ENCODE measurements at places on chromosomes 5 and 9.

DNA sequence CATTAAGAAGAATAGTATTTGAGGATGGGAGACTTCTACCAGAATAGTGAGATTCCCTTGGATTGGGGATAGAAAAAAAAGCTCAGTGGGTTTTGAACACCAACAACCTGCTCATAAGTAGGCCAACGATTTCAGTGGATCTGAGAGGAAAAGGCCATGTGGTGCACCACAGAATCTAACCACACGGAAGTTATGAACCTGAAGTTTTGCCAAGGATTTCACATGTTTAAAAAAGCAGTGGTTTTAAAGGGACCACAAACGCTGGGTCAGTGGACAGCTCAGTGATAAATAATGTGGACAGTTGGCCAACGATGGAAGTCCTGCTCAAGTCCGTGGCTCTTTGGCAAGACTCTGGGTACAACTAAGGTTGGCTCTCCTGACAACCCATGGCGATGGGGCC, 107.2 kb upstream of the TXNDC8 start:
- DNase-seq: no peak

DNA sequence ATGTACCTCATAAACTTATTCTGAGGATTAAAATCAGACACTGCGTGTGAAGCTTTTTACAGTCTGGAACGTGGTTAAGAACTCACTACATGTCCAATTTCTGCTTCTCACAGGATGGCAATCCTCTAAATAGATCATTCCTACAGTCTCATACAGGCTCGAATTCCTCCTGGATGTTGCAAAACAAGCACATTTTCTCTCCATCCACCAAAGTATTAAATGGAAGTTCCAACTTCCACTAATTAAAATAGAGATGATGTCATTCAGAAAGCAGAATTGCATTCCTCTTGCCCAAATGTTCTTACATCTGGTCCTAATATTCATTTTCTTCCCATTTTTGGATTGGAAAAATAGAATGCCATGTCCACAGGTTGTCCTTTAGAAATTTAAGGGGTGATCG, 145.5 kb upstream of the PCA3 start:
- no peak for DNase-seq

DNA sequence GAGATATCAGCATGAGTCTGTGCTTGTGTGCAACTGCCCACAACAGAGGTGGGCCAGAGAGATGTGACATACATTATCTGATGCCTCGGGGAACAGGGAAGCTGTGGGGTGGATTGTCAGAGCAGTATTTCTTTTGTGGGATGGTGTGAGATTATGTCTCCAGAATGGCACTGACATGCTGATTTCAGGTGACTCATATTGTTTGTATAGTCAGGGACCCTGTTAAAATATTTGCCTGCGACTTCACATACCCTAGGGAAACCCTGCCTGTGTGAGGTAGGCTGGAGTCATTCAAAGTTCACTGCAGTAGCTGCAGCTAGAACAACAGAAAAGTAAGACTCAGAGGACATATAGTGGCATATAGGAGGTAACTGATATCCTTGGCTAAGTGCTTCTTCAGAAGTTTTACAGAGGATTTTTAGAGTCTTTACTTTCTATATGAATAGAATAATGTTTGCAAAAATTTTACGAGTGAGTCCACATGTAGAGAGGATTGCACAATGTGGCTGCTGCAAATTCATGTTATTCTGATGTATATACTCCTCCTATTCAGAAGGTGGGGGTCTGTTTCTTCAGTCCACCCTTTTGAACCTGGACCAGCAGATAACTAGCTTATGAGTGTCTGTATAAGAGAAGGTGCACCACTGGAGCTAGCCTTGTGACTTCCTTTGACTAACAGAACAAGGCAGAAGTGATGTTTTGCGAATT, 89.3 kb downstream of the MACIR start:
- no peak for DNase-seq

GRCh38 chr9:133490201-133490681, 11.3 kb upstream of the SLC2A6 start:
- DNase-seq: no peak

- DNase-seq: no peak
Measured at GRCh38 chr5:97194366-97194765, 11.3 kb upstream of the RIOK2 start.

DNA sequence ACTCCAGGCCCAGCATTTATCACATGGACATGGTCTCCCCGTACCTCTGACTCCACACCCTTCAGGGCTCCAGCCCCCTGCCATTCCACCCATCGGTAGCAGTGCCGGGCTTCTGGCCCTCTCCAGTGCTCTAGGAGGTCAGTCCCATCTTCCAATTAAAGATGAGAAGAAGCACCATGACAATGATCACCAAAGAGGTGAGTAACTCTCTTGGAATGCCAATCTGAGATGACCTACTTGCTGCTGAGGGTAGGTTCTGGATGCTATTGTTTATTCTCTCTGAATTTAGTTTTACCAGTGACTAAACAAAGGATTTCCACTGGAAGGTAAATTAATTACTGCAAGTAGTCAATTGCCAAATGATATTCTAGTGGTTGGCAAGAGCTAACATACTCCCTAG, 80.8 kb downstream of the TLE4 start:
- DNase-seq: no peak

DNA sequence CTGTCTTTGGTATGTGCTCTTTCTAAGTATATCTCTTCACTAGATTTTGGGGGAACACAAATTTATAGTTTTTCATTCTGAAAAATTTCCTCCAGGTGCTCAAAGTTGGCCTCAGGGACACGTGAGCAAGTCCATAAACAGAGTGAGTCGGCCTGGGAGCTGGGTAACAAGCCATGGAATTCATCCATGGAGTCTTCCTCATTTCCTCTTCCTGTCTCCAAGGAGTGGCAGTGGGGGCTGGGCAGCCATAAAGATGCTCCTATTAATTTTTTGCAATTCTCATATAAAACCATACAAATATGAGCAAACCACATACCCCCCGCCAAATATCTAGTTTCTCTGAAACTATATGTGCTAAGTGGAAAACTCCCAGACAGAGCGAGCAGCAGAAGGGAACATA, 136.6 kb upstream of the OTULINL start:
- no peak for DNase-seq

DNA sequence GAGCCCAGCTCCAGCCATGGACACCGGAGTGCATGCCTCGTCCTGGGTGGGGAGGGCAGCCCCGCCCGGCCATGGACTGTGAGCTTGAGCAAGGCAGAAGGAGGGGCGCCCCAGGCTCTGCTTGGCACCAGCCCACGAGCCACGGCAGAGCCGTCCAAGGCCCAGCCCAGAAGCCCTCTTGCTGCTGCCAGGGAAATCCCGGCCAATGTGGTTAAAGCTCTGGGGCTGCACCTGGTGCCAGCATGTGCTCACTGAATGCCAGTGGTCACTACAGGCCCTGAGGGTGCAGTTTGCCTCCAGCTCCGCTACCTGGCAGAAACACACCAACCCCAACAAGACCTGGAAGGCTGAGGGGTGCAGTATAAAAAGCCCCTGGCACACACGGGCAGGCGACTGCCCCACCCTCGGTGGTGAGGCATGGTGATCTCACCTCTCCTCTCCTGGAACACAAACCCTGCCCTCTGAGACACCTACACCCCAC, 11.8 kb downstream of the BRD3 start:
- DNase-seq: no peak

DNA sequence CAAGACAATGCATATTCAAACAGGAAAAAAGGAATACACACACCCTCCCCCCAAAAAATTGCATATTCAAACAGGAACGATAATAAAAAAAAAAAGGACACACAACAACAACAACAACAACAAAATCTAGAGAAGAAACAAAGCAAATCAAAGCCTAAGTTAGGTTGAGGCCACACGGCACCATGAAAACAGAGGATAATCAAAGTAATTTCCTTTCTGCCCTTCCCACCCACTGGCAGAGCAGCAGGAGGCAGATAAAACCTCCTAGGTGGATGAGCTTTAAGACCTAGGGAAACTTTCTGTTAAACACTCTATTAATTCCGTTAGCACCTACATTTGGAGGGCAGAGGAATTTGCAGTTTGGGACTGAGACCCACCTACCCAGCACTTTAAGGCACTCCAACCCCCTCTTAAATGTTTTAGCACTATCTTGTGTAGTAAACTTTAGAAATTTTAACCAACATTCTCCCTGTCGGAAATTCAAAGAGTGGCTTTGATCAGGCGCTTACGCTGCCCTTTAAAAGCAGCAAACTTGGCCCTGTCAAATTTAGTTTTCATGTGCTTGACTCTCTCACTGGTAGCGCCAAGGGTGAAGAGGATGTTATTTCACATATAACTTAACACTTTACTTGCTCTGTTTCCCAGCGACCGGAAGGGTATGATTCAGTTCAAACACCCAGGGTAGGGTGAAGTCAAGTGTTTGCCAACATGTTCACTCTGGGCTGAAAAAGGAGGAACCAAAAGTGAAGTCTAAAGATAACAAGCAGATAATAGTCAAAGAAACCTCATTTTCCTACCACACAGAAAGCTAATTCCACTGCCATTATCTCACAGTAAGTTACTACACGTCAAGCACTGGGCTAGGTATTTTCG, 9.2 kb downstream of the ENC1 start:
- no peak for DNase-seq

- no peak for DNase-seq
Measured at GRCh38 chr9:110320651-110321445, 16.8 kb downstream of the TXNDC8 start.

DNA sequence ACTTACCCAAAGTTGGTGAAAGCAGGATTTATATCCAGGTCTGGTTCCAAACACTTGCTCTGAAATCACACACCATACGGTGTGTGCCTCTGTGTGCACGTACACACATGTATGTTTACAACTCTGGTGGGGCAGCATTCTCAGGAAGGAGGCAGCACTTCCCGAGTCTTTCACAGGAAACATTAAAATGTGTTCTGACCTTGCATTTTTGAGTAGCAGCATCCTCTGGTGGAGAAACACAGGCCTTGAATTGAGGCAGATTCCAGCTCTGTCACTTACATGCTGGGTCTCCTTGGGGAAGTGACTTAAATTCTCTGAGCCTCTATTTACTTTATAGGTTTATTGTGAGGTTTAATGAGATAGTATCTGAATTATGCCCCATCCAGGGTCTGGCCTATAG, 126.4 kb downstream of the RGS3 start:
- DNase-seq: no peak

GRCh38 chr9:77647267-77648233, 572 bp downstream of the GNA14 start:
- no peak for DNase-seq

DNA sequence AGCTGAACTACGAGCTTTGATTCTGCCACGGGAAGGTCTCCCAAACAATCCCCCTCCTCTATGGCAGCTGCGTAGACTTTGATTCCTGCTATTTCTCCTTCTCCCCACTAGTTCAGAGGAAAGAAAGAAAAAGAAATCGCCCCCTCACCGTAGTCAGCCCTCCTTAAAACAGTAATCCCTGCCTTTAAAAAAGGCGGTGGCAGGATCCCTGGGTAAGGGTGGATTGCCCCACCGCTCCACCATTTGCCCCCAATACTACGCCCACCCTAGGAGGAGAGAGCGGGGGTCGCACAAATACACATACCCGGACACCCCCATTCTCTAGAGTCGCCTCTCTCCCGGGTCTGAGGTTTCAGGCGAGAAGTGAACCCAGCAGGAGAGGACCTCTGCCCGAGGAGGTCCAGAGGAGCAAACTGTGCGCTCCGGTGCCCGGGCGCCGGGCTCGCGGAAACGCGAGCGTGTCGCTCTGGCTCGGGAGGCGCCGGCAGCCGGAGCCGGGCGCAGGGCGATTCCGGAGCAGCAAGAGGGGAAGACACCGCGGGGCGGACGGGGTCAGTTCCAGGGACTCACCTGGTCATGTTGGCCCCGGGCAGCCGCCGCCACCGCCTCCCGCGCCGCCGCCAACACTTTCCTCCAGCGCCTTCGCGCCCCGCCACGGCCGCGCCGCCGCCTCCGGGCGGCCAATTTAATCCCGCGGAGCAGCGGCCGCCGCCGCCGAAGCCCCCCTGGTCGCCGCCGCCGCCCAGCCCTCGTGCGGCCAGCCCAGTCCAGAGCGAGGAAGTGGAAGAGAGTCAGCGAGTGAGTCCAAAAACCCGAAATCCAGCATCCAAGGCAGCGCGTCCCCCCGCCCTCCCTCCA, 1057.7 kb upstream of the DMAC1 start:
- DNase-seq: no peak

- no peak for DNase-seq
Measured at GRCh38 chr5:60485361-60485760, 214.6 kb downstream of the DEPDC1B start.

- no peak for DNase-seq
Measured at GRCh38 chr9:69425136-69425801, 100.3 kb downstream of the ENTREP1 start.

- no peak for DNase-seq
Measured at GRCh38 chr9:36007316-36007708, 29.4 kb upstream of the RECK start.

DNA sequence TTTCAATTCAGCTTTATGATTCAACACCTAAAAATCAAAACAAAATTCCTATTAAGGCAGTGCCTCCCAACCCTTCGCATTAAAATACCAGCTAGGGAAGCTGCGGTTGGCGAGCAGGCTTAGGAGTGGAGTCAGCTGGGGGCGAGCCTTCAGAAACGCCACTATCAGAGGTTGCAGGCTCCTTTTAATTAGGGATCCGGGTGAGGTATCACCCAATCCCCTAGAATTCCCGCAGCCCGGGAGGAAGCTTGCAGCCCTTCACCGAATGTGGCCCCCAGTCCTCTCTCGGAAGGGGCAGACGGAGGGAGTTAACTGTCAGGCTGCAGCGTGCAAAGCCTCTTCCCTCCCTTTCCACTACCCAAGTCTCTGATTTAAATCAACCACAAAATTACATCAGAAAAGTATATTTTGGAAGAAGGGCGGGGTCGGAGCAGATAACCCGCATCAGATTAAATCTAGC, 1.7 kb downstream of the STC2 start:
- DNase-seq: no peak

GRCh38 chr9:115254287-115255180, 136.6 kb upstream of the TNC start:
- DNase-seq: no peak

GRCh38 chr5:58759745-58760144, 176.9 kb downstream of the RAB3C start:
- DNase-seq: no peak

- no peak for DNase-seq
Measured at GRCh38 chr9:4530375-4530774, 40.1 kb downstream of the SLC1A1 start.

GRCh38 chr9:79395755-79396154, 176.0 kb upstream of the TLE4 start:
- no peak for DNase-seq

GRCh38 chr5:131297886-131298285, 34.0 kb downstream of the CDC42SE2 start:
- no peak for DNase-seq

GRCh38 chr9:73064315-73064714, 87.3 kb upstream of the ANXA1 start:
- DNase-seq: no peak

DNA sequence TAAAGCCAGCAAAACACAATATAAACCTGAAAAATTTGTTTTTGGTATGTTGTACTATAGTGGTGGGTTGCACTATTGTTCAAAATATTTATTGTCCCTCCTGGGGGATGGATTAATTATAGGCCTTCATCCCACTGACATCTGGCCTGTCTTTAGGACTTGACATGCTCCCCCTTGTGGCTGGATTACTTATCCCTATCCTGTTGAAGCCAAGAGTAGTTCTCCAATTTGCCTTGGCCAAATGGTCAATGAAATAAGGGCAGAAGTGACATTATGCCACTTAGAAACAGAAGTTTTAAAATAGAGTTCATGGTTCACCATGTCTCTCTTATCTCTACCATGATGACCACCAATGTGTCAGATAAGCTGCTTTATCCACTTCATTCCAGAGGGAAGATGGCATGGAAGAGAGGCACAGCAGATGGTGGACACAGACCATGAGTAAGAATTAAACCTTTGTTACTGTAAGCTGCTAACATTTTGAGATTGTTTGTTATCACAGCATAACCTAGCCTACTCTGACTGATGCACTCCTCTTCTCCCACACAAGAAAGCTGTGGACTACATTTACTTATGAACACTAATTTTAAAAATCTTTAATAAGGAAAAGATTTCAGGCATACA, 29.2 kb upstream of the ARHGEF28 start:
- DNase-seq: no peak

Measured in activated T-helper 1 cell treated with Interleukin-2 at 50 U/mL for 16 hours (primary cell).